BJ (cell line): ENCODE measurements at places on chromosomes 2 and 18. TPM values are rescaled to one million over a fixed set of nuclear protein-coding genes. Genes with fewer than 3 reads are reported as not detected.

DNA sequence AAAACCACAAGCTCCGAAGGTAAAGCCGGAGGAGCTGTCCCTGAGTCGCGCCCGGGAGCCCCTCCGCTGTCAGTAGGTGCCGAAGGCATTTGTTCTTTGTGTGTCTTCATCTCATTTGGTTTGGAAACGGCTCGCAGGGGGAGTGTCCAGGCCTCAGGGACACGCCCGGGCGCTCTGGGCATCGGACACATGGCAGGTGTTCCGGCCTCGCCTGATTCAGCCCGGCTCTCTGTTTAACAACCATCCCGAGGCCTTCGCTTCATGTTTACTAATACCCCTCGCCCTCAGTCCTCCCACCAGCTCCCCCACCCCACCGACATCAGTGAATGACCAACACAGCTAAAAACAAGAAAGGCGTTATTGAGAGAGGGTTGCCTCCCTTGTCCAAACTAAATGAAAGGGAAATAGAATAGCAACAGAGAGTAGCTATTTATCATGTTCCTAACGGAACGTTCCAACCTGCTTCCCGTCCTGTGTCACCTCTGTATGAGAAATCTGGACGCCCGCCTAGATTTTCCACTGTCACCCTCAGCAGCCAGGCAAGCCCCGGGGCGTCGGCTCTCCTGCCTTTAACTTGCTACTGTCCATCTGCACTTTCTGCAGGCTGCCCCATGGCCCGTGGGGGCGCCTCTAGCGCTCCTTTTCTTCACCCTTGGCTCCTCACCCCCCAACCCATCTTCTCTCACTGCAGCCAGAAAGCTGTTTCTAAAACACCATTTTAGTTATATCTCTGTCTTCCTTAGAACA is 73.9 kb downstream of the MYCN start:
- no peak for DNase-seq

GRCh38 chr18:64090876-64091275 is 58.0 kb downstream of the LINC00305 start:
- DNase-seq = no peak

GRCh38 chr2:3296182-3296972 is 81.2 kb downstream of the EIPR1 start:
- no peak for DNase-seq

DNA sequence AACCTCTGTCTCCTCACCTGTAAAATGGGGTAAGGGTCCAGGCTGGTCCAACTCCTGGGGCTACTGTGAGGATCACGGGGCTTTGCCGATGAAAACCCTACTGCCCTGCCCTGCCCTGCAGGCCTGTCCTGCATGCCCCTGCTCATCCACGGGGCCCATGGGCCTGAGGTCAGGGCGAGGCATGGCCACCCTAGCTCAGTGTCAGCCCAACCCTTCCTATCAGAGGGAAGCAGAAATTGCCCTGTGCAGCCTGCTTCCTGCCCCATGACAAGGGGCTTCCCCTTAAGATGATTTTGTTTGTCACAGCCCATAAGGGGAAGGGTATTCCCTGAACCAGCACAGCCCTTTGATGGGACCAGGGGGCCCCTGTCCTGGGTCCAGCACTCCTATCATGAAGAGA is 353.6 kb upstream of the ID2 start:
- no peak for DNase-seq

- no peak for DNase-seq
Measured at GRCh38 chr2:110843496-110843895, 111.1 kb downstream of the ACOXL start.

DNA sequence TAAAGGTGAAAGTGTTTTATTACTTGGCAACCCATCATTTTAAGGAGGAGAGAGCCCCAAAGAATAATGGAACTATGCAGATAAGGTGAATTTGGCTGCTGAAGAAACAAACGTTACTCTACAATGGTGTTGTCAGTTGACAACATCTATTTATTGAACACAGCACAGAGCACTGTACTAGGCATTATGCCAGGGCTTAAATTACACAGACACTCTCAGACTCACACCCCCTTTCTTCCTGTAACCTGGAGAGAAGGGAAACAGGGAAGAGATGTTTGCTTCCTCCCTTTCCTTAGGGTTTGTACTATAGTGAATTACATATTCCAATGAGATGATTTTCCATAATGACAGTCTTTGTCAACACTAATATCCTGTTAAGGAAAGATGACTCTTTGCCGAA is 94.0 kb upstream of the ATP5MC3 start:
- no peak for DNase-seq

DNA sequence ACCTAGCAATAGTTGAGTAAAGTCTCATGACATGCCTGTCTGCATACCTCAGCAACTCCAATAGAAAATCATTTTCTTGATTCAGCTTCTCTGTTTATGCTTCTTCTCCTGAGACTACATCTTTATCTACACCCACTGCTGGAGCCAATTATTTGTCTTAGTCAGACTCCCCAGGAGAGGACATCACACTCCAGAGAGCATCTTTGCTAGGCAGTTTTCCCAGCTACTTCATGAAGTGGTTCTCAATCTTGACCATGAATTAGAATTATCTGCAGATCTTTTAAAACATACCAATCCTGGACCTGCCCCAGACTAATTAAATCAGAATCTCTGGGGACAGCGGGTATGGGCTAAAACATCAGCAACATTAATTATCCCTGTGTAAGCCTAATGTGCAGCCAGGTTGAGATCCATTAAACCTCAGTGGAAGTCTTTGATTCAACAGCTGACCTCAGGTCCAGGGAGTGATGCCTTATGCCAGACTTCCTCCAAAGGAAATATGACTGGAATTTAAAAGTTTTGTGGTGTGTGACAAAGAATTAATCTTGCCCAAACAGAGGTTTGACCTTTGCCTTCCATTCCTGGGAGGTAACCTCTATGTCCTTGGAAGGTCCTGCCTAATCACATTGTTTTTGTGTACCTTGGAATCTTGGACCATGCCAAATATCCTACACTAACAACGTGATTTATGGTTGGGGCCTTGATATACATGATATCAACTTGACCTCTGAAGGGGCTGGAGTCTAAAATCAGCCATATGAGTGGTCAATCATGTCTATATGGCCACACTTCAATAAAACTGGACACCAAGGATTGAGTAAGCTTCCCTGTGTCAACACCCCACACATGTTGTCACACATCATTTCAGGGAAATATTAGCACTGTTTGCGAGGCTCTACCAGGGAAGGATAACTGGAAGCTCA is 99.3 kb upstream of the DNAJC10 start:
- DNase-seq = peak; percentile 81

DNA sequence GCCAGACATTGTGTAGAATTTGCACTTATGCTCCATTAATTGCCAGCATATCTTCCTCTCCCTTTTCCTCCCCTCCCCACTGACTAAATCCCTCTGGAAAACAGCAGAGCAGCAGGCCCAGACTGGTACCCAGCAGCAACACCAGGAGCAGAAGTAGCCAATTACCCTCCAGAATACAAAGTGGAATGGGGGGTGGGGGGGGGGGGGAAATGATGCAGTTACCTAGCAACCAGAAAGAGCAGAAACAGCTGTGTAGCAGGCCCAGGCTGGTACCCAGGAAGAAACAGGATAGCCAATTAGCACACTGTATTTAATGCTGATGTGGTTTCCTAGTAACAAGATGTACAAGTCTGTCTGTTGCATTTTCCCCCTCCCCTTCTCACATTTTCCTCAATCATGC is 52.3 kb downstream of the KLF7 start:
- DNase-seq = no peak

GRCh38 chr2:223944166-223944702 is 901 bp downstream of the WDFY1 start:
- no peak for DNase-seq

GRCh38 chr18:35661483-35662146 is 80.1 kb downstream of the GALNT1 start:
- no peak for DNase-seq

GRCh38 chr2:36389091-36389564 is 33.5 kb downstream of the CRIM1 start:
- no peak for DNase-seq

GRCh38 chr2:231388725-231389346 is 6.7 kb upstream of the B3GNT7 start:
- DNase-seq = no peak

DNA sequence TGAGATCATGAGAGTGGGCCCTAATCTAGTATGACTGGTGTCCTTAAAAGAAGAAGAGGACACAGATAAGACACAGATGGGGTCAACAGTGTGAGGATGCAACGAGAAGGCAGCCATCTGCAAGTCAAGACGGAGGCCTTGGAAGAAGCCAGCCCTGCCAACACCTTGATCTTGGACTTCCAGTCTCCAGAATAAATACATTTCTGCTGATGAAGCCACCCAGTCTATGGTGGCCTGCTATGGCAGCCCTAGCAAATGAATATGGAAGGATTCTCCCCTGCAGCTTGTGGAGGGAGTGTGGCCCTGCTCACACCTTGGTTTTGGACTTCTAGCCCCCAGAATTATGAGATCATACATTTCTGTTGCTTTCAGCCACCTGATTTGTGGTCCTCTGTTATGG is 12.3 kb downstream of the CTIF start:
- no peak for DNase-seq

GRCh38 chr18:5630900-5631413 is 87.2 kb upstream of the EPB41L3 start:
- DNase-seq = no peak

GRCh38 chr2:21261591-21261990 is 137.8 kb downstream of the TDRD15 start:
- DNase-seq = no peak

DNA sequence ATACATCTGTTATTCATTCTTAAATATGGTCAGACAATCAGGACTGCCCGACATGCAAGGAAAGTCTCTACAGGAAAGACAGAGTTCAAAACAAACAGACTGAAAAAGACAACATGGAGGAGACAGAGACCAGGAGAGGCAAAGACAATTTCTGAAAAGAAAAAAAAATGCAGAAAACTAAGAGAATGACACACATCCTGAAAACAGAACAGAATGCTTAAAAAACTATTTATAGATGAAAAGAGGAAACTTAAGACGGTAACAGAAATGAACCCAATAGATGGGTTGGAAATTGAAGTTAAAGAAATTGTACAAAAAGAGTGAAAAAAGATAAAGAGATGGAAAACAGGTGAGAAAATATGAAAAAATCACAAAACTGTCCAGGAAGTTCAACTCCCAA is 95.7 kb downstream of the BCL2 start:
- DNase-seq = no peak

- DNase-seq = no peak
Measured at GRCh38 chr2:231732604-231733003, 24.3 kb downstream of the PTMA start.

- DNase-seq = no peak
Measured at GRCh38 chr2:45707661-45708060, 56.2 kb downstream of the PRKCE start.

- no peak for DNase-seq
Measured at GRCh38 chr2:157726946-157727345, 98.3 kb upstream of the ACVR1C start.

DNA sequence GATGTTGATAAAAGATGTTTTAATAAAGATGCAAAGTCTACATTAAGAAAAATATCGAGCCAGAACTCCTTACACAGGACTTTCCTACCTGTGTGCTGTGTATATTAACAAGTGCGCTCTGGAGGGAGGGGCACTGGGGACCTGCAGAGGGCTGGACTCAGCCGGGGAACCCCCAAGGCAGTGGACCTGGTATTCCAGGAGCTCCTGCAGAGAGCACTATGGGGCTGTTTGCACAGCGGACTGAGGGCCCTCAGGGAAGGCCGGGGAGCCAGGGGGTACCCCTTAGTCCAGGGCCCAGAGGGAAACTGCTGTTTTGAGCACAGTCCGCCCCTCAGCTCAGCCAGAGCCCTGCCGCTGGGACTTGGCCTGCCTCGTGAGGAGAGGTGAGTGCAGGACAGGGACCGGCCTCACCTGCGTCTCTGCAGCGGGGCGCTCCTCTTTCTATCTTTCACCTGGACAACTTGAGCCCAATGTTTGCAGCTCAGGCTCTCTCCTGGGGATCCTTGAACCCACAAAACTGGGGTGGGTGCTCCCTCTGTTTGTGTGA is 168.4 kb downstream of the ARL4C start:
- no peak for DNase-seq

DNA sequence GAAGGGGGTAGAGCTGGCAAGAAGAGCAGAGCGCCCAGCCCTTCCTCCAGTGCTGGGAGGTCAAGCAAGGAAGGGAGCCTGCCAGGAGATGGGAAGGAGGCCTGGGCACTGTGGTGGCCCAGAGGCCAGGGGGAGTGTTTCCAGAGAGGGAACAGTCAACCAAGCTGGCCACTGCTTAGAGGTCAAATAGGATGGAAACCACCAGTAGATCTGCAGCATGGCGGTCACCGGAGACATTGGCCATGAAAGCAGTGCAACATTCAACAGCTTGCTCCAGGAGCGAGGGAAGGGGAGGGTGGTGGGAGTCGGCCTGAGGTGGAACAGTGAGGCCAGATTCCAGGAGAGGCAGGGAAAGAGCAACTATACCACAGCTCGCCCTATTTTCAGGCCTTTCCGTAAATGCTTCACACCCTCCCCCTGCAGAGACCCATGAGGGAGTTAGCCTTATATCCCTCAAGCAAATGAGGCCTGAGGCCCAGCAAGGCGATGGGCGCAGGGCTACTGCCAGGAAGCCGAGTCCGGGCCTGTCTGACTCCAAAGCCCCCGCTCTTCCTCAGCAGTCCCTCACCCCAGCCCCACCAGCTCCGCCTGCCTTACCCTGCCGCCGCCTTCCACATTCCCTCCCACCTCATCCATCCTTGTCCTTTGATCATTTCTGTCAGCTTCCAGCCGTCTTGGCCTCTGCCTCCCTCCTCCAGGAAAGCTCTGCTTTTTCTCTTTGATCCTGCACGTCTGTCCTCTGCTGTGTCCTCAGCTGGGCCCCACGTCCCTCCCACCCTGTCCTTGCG is 17.0 kb downstream of the KCNK3 start:
- DNase-seq = no peak

- DNase-seq = no peak
Measured at GRCh38 chr2:158729873-158730620, 65.1 kb upstream of the DAPL1 start.

GRCh38 chr18:48534364-48534763 is 4.5 kb upstream of the CTIF start:
- DNase-seq = no peak

GRCh38 chr18:58649966-58650816 is 21.1 kb upstream of the MALT1 start:
- DNase-seq = no peak

- no peak for DNase-seq
Measured at GRCh38 chr18:12290086-12290485, 18.0 kb upstream of the TUBB6 start.

GRCh38 chr18:59180150-59180845 is 39.7 kb upstream of the GRP start:
- peak; percentile 38 for DNase-seq

FMNL2 gene
- 2.4 and 5.1 TPM in 2 replicates for polyA plus RNA-seq

SPC25 gene
- polyA plus RNA-seq = 4.8 and 9.5 TPM in 2 replicates

DOK6 gene
- 0.26 and 0.55 TPM in 2 replicates for polyA plus RNA-seq

C2orf80 gene
- polyA plus RNA-seq = not detected in 2 replicates

CRYBA2 gene
- polyA plus RNA-seq = 0.26 TPM in 1 of 2 replicates, not detected in the other

MXD1 gene
- polyA plus RNA-seq = 3.9 and 5.4 TPM in 2 replicates

KRTCAP3 gene
- polyA plus RNA-seq = 0.44 and 0.47 TPM in 2 replicates

SPATS2L gene
- 243 TPM in 2 replicates for polyA plus RNA-seq

MYL1 gene
- polyA plus RNA-seq = not detected in 2 replicates
